ENCODE measurements at places on chromosomes 2 and 18.

GRCh38 chr2:164545484-164545883, 75.8 kb downstream of the GRB14 start:
- no peak for DNase-seq

DNA sequence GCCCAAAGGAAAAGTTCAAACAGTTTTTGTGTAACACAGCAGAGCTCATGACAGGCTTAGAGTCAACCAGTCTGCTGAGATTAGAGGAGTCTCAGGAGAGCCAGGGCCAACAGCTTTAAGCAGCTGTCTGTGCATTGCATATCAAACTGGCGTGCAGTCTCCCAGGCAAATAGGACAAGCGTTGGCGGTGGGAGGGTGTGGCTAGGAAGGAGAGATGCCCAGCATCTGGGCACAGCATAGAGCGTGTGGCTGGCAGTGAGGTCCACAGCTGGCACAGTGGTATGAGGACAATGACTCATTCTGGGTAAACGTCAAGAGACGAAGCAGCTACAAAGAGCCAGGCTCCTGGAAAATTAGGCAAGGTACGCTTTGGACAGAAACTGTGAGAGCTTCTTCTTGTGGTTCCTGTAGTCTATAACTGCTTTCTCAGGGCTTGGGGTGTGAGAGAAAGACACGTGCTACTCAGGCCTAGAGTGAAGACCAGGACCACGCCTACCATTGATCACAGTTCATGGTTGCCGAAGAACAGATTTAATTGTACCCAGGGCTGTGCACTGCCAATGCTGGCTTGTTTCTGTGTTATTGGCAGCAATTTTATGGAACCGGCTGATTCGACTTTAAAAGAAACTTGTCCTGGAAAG, 14.8 kb downstream of the ZAP70 start:
- DNase-seq: no peak

DNA sequence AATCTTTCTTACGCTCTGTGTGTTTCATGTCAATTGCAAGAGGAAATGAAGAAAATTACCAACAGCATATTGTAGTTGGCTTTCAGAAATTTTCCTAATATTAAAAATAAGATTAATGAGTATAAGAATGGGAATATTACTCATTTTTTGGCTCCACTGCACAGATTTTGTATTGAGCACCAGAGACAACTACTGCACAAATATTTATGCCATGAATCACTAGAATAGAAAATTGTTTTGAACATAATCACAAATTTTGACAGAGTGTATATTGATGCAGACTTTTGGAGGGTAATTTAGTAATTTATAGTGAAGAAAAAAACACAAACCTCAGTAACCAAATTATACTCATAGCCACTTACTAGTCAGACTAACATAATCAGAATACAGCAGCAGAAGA, 118.3 kb downstream of the DOK6 start:
- DNase-seq: no peak

- DNase-seq: no peak
These were observed 81.0 kb upstream of the TMEM17 start for GRCh38 chr2:62586981-62587380.

GRCh38 chr2:37415128-37415820, 70.8 kb downstream of the QPCT start:
- no peak for DNase-seq

- no peak for DNase-seq
These were observed at the start of gene LRP1B for GRCh38 chr2:142131010-142131669. Gene LRP1B (minus strand): TSS chr2:142131016. CDS start chr2:142130729, 287 bp downstream.

- DNase-seq: no peak
These were observed 105.7 kb upstream of the ERBB4 start for GRCh38 chr2:212644195-212644837.

DNA sequence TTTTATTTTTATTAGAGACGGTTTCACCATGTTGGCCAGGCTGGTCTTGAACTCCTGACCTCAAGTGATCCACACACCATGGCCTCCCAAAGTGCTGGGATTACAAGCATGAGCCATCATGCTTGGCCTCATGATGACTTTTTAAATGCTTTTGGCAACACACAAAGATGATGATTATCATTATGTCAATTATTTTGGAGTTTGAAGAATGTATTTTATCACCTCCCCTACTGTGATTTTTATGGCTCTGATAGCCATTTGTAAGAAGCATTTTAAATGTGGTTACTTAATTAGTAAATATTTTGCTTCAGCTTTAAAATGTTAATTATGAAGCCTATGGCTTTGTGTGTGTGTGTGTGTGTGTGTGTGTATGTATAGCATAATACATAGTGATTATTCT, 45.1 kb upstream of the RAB27B start:
- no peak for DNase-seq

- no peak for DNase-seq
These were observed 9.6 kb upstream of the PROM2 start for GRCh38 chr2:95264624-95265023.

DNA sequence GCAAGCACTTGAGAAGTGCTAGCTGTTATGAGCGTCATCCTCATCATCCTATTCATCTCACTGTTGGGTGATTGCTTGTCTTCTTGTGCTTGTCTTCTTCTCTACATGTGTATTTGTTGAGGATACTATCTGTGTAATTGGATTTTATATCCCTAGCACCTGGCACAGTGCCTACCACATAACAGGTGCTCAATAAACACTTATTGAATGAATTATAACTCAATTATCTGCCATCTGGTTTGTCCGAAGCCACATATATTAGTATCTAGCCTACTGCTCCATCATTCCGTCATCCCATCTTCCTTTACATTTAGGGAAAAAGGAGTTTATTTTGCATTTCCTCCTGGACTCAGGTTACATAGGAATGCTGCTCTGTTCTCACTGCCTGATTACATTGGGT, 330.4 kb upstream of the ETAA1 start:
- no peak for DNase-seq

DNA sequence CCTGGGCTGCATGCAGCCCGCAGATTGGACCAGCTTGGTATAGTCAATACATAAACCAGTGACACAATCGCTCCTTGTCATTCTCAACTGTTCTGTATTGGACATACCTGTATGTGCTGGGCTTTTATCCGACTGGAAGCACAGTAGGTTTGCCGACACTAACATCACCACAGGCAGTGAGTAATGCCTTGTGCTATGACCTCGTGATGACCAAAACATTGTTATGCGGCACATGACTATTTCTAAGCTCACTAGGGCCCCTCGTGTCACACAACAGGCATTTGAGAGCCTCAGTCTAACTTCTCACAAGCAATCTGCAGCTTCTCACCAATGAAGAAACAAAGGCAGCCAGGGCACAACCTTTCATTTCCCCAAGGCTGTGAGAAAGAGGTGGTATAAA, 320.8 kb downstream of the AFF3 start:
- DNase-seq: no peak

DNA sequence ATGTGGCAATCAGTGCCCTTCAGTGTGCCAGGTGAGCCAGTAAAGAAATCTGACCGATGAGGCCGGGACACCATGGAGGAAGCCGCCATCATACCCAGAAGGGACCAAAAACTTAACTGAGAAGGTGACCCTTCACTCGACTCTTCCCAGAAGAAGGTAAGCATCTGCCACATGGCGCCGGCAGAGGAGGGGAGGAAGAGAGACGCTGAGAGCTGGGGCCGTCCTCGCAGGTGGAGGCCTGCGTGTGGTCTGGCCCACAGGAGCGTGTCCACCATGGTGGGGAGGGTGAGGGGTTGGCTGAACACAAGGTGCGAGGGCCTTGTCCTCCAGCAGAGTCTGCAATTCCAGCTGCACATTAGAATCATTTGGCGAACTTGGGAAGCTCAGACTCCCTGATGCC, 513.1 kb upstream of the RAB6C start:
- DNase-seq: no peak

GRCh38 chr2:240962300-240963064, 35.9 kb upstream of the SNED1 start:
- no peak for DNase-seq

GRCh38 chr2:226953206-226953605, 117.4 kb downstream of the RHBDD1 start:
- no peak for DNase-seq

GRCh38 chr2:1645761-1646476, 98.4 kb downstream of the PXDN start:
- DNase-seq: no peak

GRCh38 chr2:54306556-54306955, 50.5 kb upstream of the TSPYL6 start:
- no peak for DNase-seq

- no peak for DNase-seq
These were observed 204.6 kb downstream of the RAB3GAP1 start for GRCh38 chr2:135256531-135257260.

GRCh38 chr2:152782171-152782570, 63.8 kb downstream of the ARL6IP6 start:
- DNase-seq: no peak

GRCh38 chr2:144578099-144578498, 58.2 kb upstream of the ZEB2 start:
- no peak for DNase-seq

DNA sequence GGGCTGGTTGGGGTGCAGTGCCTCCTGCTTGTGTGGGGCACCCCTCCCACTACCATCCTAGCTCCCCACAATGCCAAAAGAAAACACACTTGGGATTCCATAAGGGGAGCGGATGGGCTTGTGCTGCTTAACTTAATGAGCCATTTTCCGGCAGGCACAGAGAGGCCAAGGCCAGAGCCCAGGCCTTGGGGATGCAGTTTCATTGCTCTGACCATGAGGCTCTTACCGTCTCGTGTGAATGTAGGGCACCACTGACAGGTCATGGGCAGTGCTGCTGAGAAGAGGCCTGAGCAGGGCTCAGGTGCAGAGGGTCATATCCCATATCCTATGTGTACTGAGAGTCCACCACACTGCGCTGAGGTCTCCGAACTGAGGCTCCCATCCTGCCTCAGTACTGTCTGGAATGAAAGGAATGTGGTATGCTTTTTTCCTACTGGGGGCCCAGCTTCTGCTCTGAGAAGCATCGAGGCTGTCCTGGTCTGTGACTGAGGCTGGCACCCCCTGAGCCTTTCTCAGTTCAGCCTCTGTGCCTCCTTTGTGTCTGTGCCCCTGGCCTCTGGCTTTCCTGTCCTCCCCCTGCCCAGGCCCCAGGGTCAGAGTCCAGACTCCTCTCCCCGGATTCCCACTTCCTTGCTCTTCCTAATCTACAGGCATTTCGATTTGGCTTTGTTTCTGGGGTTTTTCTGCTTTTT, 45.2 kb upstream of the MAPRE3 start:
- no peak for DNase-seq

DNA sequence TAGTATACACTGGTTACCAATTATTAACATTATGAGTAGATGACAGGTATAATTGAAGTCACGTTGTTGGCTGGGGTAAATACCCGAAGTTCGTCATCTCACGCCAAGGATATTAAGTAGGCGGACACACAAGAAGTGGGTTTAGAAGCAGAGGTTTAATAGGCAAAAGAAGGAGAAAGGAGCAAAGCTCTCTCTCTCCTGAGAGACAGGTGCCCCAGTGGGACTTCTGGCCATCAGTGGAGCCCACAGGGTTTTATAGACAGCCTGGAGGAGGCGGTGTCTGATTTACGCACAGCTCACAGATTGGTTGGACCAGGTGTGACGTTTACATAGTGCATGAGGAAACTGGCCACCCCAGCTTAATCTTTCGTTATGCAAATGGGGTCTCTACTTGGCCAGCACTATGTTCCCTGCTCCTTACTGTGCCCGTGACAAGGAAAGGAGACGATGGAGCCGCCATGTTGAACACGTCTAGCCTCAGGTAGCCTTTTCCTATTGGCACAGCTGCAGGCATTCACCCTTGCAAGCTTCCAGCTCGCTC, 128.8 kb upstream of the KYNU start:
- no peak for DNase-seq

DNA sequence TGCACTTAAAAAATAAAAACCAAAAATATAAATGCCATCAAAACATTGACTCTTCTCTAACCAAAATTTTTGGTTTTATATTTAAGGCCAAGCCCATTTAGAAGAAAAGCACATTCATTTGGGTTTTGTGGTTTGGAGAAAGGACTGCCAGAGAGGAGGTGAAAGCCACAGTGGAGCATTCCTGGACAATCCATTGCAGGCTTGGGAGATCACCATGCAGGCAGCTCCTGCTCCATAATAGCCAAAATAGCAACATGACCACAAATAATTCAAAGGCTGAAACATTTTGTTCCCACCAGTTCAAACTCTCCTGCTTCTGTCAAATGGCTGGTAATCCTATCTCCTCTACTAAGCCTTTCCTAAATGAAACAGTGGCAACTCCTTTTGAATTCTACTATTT, 73.5 kb downstream of the GALNT3 start:
- DNase-seq: no peak

- DNase-seq: no peak
These were observed 122.2 kb downstream of the BIRC6 start for GRCh38 chr2:32478889-32479620.

- DNase-seq: no peak
These were observed 91.3 kb upstream of the TMEM17 start for GRCh38 chr2:62597323-62597722.

DNA sequence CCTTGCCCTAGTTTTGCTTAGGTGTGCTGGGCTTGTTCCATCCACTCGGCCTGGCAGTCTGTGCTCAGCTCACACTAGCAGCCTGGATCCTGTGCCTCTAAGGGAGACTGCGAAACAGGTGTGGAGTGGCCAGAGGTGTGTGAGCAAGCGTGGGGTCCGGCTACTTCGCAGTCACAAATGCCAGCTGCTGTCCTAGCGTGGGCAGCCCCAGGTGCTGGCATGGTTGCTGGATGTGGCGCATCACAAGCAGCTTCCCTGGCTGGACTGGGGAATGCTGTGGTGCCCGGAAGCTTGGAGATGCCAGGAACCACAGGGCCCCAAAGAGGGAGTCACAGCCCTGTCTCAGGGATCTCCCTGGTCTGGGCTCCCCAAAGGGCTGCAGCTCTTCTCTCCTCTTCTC, 119.0 kb upstream of the TMEFF2 start:
- DNase-seq: no peak

DNA sequence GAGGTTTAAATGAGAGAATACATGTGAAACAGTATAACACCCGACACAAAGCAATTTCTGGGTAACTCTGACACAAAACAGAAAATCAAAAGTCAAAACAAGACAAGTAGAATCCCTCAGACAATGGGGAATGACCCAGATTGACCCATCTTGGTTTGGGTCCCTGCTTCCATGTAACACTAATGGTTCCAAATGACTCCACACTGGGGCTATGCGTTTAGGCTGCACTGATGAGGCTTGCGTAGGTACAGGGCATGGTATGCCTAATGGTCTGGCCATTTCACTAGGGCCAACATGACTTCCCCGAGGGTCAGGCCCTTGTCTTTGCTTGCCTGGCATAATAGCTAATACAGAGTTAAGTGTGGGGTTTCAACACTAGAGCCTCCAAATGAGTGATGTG, 27.2 kb upstream of the NFE2L2 start:
- no peak for DNase-seq

GRCh38 chr2:120558847-120559246, 176.8 kb upstream of the GLI2 start:
- DNase-seq: no peak
